ENCODE measurements at places on chromosomes 12 and 14. TPM values are rescaled to one million over a fixed set of nuclear protein-coding genes. Genes with fewer than 3 reads are reported as not detected.

The KRT8 gene
- 789 TPM for total RNA-seq

GRCh38 chr12:50453872-50454271 lies 50.9 kb upstream of the DIP2B start:
- no peak for DNase-seq

DNA sequence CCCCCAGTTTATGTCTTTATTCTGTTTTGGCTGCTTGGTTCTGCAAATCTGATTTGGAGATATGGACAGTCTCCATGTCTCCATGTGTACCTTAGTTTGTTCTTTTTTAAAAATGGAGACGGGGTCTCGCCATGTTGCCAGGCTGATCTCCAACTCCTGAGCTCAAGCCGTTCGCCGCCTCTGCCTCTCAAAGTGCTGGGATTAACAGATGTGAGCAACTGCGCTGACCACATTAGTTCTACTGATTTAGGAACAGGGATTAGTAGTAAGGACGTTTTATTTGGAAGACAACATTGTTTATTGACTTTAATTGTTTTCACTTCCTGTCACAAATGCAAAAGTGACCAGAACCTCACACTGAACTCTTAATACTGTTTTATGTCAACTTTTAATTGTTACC lies 14.7 kb downstream of the AEBP2 start:
- DNase-seq: no peak

DNA sequence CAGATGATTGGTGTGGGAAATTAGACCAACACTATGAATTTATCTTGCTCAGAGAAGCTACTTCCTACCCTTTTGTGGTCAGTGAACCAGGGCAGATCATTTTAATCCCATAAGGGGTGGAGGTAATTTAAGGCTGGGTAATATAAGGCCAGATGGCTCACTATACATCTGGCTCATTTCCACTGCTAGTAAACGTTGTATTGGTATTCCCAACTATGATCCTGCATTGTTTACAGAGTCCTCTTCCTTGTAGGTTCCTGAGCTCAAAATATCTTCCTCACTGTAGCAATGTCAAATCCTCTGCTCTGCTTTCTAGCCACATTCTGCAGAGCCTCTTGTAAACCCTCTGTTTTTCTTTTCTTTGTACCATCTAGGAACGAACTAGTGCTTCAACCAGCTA lies 93.0 kb upstream of the MGAT4C start:
- DNase-seq: no peak

GRCh38 chr12:56300644-56301464 lies 724 bp upstream of the CS start:
- DNase-seq: no peak

The IGF1 gene
- 22.1 TPM for total RNA-seq

The CYP46A1 gene
- 1.2 TPM for total RNA-seq

DNA sequence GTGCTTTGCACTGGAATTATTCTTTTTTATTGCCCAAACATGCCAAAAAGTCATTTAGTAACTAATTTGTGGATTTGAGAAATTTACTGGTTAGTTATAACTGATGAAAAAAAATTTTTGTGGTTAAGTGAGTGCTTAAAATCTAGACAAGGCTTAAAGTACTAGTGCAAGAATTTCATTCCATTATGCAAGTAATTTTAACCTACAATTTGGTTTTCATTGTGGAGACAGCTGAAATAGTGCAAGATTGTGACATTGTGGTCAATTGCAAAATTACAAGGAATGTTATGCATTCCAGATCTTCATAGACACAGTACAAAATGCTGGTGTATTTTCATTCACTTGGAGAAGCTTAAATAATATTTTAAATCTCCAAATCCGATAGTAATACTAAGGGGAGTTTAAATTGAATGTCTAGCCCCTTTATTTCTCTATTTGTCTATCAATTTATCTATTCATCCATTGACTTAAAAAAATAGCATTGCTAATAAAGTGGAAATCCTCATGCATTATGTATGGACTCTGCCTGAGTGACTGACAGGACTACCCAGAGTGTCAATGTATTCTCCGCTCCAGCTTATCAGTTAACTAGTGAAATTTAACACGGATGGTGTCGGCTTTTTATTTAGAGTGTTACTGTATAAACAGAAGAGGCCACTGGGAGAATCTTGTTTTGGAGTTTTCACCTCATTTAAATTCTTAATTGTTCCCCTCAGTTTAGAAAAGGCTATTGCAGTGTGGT lies 125.9 kb downstream of the ALX1 start:
- DNase-seq: no peak

DNA sequence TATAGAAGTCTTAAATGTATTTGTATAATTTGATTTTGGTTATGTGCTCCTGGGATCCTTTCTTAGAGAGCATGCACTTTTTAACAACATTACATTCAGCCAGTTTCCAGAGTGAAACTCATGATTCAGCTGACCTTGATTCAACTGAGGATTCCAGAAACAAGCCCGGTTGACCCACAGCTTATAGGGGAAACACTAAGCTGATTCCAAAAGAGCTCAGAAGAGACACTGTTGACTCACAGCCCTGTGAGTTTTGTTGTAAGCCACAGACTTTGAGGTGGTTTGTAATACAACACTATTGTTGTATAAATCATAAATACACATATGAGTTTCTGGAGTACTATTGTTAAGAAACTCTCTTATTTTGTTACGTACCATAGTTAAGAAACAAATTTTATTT lies 133.8 kb upstream of the MGAT4C start:
- DNase-seq: no peak

DNA sequence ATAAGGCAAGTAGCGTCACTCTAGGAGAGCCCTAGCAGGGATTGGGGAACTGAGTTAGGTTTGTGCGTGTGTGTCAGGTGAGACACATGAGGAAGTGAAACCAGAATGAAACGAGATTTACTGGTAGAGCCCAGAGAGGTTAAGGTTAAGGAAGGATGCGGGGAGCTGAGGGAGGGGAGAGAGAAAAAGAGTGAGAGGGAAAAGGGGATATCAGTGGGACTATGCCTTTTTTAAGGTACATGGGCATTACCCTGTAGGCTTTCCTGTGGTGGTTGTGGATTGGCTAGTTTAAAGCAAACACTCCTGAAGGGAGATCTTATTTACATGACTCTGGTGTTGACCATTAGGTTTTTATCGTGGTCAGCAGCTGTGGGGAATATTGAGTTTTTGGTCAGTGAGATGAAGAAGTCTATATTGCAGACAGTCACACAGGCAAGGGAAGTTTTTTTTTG lies 13.9 kb downstream of the ZDHHC17 start:
- no peak for DNase-seq

GRCh38 chr12:122880668-122881067 lies 15.3 kb downstream of the VPS37B start:
- DNase-seq: no peak

DNA sequence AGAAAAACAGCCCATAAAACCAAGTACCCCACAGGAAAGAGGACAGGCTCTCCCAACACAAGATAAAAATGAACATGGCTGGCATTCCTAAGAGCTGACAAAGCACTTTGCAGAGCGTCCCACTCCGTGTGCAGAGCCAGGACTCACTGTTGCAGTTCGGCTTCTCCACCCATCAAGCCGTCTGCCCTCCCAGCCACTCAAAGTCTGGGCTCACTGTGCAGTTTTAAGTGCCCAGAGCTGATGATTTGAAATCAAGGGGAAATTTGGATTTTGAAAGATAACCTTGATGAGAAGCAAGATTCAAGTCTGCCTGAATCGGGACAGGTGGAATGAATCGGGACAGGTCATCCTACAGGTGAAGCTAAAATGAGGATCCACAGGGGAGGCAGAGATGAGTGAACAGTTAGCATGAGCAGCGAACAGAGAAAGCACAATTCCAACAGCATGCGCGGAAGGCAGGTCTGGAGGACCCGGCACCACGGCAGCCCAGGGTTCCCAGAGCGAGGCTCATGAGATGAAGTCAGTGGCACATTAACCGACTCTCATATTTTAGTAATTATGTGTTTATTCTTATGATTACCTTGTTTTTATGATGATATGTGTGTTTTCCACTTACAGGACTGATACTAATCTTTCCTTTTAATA lies 39.8 kb upstream of the GPR68 start:
- no peak for DNase-seq

The TPH2 gene
- not detected for total RNA-seq

- DNase-seq: no peak
Observed at GRCh38 chr14:30710876-30711275, 88.8 kb downstream of the SCFD1 start.

DNA sequence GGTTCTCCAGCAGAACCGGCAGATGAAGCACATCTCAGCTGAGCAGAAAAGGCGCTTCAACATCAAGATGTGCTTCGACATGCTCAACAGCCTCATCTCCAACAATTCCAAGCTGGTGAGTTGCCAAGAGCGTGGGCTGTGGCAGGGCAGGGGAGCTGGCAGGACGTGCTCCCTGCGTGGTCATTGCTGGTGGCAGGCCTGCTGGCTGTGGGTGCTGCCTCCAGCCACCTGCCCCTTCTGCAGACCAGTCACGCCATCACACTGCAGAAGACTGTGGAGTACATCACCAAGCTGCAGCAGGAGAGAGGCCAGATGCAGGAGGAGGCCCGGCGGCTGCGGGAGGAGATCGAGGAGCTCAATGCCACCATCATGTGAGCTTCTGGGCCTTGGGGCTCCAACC lies 35.8 kb downstream of the IL31 start:
- DNase-seq: no peak

- DNase-seq: no peak
Observed at GRCh38 chr12:103735291-103735690, 105.7 kb downstream of the NT5DC3 start.

DNA sequence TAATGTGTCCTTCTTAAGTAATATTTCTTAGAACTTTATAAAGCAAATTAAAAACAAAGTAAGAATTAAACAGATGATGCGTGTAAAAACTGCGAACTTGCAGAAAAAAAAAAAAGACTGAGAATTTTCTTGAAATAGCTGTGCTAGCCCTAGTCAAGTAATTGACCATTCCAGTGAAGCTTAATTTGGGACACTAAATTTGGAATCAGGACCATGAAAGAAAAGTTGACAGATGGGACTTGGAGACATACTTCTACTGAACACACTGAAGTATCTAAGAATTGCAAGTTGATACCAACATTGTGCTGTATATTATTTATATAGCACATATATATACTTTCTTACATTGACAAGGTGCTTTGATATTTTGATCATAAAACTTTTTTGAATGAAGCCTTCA lies 386.6 kb downstream of the KCNH5 start:
- no peak for DNase-seq

DNA sequence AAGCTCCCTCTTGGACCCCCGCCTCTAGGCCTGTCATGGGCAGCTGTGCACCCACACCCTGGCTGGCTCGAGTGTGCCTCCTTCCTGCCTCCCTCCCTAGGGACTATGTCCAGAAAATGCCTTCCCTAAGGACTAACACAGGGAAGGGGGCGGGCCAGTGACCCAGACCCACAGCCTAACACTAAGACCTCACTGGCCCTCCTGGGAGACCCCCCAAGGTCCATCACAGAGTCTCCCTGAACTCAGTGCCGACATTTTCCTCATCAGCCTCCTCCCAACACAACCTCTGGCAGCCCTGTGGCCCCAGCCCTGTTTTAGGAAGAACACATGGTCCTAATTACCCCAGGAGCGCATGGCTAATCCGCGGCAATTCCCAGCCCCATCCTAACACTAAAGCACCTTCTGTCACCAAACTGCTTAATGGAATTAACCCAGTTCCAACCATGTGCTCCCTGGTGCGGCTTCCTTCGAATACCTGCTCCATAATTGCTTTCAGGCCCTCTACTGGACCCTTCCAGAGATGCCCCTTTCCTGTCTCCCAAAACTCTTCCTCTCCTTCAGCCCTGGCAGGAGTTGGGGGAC lies 5.6 kb downstream of the MSI1 start:
- DNase-seq: no peak
